Stimulated activated CD4-positive, alpha-beta T cell treated with anti-CD3 and anti-CD28 coated beads, Interleukin-15, amount 100 ng/mL, for 1 hour (primary cell): ENCODE measurements at places on chromosomes 5 and 9.

DNA sequence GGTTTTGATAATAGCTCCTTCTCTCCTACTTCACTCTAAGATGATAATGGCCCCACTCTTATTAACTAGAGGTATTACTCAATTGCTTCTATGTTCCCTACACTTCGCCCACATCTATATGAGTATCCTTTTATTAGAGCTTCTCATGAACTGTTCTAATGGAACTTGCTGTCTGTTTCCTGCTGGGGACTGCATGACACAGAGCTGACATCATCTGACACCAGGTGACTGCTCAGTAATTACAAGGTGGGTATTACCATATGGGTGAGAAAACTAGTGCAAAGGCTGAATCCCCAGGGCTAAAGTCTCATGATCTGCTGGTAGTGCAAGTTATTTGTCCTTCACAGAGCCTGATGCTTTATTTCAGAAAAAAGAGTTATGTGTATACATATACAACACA is 146.2 kb upstream of the PLCXD3 start:
- no peak for DNase-seq

DNA sequence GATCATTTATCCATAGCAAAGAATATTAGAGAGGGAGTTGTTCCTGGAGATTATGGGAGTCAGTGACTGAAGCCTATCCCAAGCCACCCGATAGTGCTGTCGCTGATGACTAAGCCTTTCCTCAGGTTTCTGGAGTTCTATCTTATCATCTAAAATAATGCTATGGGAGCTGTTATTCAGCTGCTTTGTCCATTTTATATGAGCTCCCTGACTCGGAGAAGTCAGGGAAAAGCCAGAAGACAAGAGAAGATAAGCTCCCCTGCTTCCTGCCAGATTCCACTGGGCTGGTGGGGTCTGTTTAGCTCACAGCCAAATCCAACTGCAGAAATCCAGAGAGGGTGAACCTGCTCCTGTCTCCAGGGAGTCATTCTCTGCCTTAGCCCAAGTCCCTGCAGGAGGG is 148.2 kb downstream of the DROSHA start:
- DNase-seq, result no peak

DNA sequence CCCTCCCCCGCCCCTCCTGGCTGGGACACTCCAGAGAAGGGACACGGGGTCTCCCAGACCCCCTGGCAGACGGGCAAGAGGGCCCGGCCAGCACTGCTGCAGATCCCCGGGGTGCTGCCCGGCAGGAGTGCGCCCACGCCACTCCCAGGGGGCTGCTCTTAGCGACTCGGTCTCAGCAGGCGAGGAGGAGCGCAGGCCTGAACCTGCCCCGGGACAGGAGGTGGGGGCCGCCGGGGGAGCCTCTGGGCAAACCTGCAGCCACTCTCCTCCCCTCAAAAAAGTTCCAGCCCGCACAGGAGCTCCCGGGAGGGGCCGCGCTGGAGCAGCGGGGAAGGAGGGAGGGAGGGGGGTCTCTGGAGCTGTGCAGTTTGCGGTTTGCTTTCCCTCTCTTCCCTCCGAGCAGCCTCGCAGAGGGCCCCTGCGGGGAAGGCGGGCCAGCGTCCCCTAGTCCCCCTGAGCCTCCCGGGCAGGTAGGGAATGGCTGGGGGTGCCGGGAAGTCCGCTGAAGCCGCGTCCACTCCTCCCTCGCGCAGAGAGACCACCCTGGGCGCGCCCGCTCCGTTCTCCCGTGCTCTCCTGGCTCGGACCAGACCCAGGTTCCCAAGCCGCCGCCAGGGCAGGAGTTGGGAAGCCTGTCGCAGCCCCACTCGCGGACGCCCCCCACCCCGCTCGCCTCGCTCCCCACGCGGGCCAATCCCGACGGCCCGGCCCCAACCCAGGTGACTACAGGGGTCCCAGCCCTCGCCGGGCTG is 44.2 kb downstream of the NACC2 start:
- DNase-seq, result no peak

DNA sequence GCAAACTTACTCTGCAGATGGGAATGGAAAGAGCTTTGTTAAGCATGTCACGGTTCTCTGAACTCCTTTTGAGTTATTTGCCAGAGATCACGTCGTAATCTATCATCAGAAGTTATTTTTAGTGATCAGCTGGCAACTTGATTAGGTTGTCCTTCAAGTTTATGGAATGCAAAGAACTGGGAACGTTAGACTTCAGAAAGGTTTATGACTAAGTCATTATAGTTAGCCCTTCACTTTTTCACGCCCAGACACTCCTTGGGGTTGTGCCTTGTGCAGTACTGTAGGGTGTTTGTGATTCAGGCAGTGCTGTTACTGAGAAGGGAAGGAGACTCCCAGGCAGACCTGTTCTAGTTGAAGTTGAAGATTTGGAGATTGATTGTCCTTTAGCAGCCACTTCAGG is 26.8 kb upstream of the PHF2 start:
- DNase-seq, result no peak

DNA sequence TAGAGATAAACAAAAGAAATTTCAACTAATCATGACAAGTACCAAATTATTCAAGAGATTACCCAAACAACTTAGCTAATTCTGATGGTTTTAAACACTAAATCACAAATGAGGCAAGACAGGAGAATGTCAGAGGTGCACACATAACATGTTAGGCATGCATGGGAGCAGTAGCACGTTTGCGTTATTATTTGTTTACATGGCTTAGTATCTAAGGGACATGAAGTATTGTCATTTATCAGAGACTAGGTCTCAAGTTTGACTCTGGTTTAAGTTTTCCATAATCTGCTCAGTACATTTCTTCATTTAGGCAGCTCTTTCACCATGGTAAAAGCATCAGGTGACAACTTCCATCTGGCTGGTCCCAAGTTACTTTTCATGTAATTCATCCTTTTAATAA is 244.1 kb upstream of the TNC start:
- DNase-seq, result no peak

DNA sequence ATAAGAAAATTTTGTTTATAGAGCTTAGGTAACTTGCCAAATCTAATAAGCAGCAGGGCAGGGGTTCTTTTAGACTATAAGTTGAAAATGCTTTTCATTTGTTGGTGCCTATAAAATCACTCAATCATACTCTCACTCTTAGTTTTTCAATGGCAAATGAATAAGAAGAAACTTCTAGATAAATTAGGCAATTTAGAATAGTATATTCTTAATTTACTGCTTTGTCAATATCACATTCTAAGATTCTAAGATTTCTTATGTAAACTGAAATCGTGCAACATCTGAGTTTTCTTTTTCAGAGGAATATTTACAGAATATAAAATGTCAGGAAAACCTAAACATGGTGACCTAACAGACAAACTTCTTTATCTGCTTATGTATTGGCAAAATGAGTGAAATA is 849.0 kb downstream of the DTWD2 start:
- no peak for DNase-seq

- no peak for DNase-seq
These were observed 27.1 kb upstream of the SEMA4D start for GRCh38 chr9:89524963-89525362.

GRCh38 chr9:135103001-135103446 is 15.6 kb downstream of the OLFM1 start:
- DNase-seq, result no peak

GRCh38 chr9:69054989-69055388 is 19.4 kb downstream of the FXN start:
- DNase-seq, result no peak

DNA sequence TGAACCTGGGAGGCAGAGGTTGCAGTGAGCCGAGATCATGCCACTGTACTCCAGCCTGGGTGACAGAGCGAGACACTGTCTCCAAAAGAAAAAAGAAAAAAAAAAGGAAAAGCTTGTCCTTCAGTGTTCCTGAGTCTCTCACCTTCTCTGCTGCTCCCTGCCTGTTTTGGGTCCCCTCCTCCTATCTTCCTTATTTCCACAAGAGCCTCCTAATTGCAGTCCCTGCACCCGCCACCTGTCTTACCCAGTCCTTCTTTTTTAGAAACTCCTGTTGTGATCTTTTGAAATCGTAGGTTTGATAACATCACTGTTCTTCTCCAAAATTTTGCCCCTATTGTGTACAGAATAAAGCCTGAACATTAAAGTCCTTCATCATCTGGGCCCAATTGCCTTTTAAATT is 234.9 kb downstream of the SH3GL2 start:
- DNase-seq, result no peak

DNA sequence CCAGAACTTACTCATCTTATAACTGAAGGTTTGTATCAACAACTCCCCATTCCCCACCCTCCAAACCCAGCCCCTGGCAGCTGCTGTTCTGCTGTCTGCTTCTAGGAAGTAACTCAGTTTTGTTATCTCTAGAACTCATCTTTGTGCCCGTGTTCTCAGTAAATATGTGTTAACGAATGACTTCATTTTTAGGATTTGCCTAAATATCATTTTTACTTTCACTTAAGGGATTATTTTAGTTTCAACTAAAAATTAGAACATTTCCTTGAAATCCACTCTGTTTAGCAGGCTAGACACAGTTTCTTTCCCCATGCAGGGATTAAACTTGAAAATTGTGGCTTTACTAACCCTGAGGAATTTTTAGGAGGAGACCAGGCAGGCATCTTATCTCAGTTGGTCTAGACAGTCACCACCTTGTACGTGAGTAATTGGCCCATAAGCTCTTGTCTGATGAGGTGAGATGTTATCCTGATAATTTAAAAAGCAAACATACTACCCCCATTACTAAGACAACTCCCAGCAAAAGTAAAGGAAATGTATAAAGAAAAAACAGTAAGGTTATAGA is 68.2 kb upstream of the TNFAIP8 start:
- DNase-seq, result no peak

GRCh38 chr9:79184831-79185230 is 386.9 kb upstream of the TLE4 start:
- no peak for DNase-seq

DNA sequence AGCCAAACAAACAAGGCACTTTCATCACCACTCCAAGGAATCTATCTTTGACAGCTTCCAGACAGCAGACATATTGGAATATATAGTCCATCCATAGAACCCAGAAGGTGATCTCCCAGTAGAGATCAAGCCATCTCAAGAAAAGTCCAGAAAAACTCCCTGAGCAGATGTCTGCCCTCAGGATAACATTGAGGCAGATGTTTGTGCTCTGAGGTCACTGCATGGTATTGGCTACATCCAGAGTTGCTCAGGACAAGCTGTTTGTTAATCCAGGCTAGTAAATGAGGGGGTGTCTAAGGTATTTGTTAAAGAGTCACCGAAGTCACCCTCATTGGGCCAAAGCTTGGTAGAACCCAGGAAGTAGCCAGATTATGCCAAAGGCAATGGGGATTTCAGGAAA is 556.3 kb upstream of the KLF4 start:
- no peak for DNase-seq

DNA sequence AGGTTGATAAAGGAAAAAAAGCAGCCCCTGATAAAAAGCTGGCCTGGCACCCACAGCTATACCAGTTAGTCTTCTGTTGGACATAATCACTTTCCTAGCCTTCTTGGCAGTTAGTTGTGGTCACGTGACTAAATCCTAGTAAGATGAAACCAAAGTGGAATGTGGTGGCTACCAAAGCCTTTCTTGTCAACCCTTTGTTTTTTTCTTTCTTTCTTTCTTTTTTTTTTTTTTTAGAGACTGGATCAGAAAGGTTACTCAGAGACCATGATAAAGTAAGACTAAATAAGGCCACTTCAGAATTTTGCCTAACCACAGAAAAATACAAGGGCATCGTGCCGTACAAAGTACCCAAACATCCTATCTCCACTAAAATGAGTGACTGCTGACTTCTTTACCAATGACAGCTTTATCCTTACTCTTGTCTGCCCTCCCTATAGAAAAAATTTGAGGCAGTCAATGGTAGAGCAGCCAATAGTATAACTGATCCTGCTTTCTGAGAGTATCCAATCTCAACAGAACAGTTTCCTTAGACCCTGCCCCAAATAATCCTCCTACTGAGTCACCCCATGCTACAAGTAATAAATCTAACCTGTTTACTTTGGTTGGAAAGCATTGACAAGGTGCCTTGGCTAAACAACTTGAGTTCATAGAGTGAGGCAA is 14.2 kb upstream of the KIF27 start:
- DNase-seq, result no peak

DNA sequence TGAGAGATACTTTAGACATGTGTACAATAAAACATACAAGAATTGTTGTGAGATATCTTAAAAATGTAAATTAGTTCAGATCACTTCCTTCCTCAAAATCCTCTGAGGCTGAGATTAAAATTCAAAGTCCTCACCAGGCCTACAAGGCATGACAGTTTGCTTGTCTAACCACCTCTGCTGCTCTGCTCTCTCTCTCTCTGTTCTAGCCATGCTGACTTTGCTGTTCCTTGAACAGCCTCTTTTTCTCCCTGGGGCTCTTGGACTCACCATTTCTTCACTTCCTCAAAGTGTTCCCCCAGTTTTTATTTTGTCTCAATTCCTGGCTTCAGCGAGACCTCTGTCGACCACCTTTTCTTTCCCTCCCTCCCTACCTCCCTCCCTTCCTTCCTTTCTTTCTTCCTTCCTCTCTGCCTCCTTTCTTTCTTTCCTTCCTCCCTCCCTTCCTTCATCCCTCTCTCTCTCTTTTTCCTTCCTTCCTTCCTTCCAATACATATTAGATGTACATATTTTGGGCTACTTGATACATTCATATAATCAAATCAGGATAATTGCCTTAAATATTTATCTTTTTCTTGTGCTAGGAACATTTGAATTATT is 27.0 kb downstream of the CATSPER3 start:
- no peak for DNase-seq

DNA sequence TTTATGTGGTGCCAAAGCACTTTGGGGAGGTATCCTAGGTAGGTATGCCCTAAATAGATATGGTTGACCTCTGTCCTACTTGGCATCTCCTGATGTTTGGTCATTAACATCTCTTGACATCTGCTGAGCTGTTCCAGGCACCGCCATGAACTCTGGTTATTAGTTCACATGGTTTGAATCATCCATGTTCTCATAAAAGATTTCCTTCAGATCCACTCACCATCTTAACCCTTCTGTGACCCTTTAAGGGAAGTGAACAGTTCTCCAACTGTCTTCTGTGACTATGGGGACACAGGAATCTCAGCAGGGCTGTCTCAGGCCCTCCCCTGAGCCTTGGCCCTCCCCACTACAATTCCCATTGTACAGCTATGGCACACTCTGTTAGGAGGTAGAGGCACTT is 167.7 kb downstream of the CDH6 start:
- DNase-seq, result no peak

- DNase-seq, result no peak
These were observed 64.7 kb downstream of the POU5F2 start for GRCh38 chr5:93676704-93677103.

GRCh38 chr5:72845889-72846288 is 29.4 kb downstream of the TNPO1 start:
- no peak for DNase-seq

- no peak for DNase-seq
These were observed 72.4 kb downstream of the CTSL start for GRCh38 chr9:87798261-87798833.

DNA sequence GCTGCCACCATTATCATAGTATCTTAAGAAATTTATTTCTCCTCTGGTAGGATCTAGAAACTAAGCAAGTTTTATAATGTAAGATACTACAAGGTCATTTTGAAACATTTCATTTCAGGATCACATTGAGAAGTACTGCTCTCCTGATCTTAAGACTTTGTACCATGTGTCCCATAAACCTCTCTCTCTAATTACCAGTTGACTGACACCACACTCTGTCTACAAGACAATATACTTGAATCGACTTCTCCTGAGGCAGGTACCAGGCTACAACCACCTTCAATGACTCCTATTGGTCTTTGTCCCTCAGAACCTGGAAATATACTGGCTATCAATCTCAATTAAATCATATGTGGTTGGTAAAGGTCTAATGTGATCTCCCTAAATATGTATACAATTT is 597.0 kb downstream of the PTPRD start:
- no peak for DNase-seq

- no peak for DNase-seq
These were observed 167.4 kb downstream of the ZDHHC21 start for GRCh38 chr9:14525856-14526255.
